Fibroblast of skin of back (primary cell): ENCODE measurements at places on chromosomes 2 and 18.

DNA sequence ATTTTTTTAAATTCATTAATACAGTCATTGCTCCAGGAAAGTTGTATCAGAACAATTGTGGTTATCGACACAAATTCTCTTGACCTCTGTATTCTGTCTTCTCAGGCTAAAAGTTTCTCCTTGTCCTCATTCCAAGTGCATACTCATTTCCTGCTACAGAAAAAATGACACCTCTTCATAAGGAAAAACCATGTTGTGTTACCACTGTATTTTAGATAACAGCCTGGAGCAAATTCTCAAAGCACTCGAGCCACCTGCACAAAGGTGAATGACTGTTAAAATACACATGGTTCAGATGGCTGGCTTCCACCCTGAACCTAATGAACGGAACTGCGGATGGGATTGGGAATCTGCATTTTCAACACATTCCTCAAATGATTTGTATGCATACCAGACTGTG lies 586.5 kb downstream of the EPHA4 start:
- DNase-seq: no peak

DNA sequence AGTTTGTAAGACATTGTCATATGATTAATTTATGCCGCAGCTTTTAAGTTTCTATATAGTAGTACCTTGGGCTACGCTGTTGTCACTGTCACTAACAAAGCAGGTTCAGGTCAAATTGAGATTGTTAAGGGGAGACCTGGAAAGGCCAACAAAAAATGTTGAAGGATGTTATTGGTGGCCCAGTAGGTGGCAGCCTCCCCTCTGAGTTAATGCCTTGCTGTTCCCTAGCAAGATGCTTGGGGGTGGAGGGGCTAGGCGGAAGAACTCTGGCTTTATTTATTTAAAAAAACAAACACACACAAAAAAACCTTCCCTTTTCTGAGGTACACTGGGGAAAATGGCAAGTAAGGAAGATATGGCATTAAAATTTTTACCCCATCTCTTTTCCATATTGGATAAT lies 128.3 kb upstream of the ATP5MC3 start:
- DNase-seq: peak; percentile 5

- no peak for DNase-seq
These were observed 30.9 kb upstream of the OSBPL6 start for GRCh38 chr2:178163395-178163794.

- DNase-seq: no peak
These were observed 692.6 kb upstream of the TMEFF2 start for GRCh38 chr2:192887337-192887736.

DNA sequence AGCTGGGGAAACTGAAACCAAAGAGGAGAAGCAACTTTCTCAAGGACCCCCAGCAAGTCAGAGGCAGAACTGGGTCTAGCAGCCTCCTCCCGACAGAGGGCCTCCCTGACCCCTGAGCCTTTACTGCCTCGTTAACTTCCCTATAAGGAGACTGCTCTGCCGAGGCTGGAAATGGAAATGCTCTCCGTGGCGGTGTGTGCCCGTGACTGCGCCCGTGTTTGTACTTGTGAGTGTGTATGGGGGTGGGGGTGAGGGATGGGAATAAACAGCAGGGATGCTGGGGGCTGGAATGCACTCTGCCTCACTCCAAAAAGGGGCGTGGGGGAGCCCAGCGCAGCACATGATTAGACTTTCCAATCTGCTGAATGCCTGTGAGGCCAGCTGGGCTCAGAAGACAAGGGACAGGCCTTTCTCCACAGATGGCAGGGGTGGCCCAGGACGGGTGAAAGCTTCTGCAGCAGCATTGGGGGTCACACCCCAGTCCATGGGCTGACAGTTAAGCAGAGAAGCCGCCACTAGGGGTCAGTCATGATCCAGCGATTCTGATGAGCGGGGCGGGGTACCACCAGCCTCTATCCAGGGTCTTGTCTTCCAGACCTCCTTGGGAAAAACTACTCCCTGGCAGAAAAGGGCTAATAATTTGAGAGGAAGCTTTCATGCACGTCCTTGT lies 26.8 kb downstream of the MPHOSPH10 start:
- DNase-seq: peak; percentile 33

DNA sequence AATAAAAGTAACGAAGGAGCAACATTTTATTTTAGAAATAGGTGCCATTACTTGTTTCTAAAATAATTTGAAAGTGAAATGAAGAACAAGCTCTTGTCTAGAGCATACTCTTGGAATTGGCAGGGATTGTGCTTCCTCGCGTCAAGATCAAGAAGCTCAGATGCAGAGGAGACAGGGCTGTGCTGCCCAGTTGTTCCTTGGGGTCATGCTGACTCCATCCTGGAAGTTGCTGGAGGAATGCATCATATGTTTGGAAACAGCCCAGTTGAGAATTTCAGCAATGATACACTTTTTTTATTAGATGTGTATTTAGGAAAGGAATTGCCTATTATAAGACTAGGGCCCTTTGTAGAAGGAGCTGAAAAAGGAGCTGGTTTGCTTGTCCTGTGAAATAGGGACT lies 17.2 kb downstream of the LTBP1 start:
- DNase-seq: peak; percentile 45

GRCh38 chr2:100820523-100821254 lies 750 bp downstream of the NPAS2 start:
- DNase-seq: no peak

DNA sequence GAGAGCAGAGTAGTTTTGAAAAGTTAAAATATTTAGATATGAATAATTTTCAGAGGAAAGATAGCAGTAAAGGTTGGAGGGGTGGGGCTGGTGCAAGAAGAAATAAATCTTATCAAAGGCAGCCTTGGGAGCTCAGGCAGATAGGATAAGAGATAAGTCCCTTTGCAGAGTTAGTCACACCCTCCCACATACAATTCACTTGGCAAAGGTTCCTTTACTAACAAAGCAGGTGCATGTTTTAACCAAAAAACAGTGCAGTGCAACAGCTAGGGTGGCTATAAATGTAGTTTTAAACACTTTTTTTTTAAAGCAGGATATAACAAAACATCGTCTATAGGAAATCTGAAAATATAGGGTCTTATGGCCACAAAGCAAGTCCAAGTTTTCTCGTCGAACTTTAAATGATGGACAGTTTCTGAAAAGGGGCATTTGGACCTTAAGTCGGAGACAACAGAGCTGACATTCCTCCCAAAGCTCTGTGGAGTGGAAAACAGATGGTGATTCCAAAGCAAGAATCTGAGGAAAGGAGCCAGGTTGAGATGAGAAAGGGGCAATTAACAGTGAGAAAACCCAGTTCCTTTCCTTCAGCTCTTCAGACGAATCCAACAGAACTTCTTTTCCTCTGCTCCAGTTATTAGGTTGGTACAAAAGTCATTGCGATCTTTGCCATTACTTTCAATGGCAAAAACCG lies 53.0 kb downstream of the EPHA4 start:
- DNase-seq: no peak

DNA sequence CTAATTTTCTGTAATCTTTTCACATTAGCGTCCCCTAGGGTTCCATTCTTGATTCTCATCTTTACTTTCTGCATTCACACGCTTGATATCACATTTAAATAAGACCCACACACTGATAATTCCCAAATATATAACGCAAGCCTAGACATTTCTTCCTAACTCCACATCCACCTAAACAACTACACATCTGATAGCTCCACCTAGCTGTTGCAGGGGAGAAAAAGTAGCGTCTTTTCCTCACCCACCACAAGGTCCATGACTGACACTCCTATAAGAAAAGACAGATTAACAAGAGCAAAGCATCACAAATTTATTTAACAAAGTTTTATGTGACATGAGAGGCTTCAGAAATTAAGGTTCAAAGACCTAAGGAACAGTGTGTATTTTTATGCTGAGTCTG lies 862.2 kb upstream of the DDX18 start:
- no peak for DNase-seq
